Kidney (tissue), 22 donors: ENCODE measurements at places on chromosomes 1 and 21.

GRCh38 chr21:34260277-34261008 is 103.4 kb upstream of the KCNE2 start:
- DNase-seq, result no peak

- no peak for DNase-seq
Measured at GRCh38 chr1:179206812-179207211, 22.7 kb downstream of the ABL2 start.

GRCh38 chr1:207003210-207003609 is 29.3 kb downstream of the C1orf116 start:
- DNase-seq, result no peak

DNA sequence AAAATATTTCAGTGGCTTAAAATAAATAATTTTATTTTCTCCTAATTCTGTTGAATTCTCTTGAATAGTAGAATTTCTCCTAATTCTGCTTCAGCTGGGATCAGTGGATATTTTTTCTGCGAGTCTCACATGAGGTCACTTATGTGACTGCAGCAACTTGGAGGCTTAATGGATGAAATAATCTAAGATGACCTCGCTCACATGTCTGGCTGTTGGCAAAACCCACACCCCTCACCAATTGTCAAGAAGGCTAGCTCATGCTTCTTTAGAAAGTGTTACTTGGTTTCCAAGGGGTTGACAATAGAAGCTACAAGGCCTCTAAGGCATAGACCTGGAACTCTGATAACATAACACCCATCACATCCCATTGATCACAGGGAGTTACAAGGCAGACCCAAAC is 156.9 kb upstream of the DPYD start:
- no peak for DNase-seq

GRCh38 chr1:202018468-202019234 is 8.3 kb downstream of the ELF3 start:
- peak; percentile 53 for DNase-seq

- DNase-seq, result no peak
Measured at GRCh38 chr21:42746240-42746592, 92.8 kb downstream of the PDE9A start.

- DNase-seq, result peak; percentile 49
Measured at GRCh38 chr21:26140164-26140579, 30.4 kb downstream of the APP start.

- DNase-seq, result no peak
Measured at GRCh38 chr21:40118527-40118926, 251.3 kb downstream of the PCP4 start.

- no peak for DNase-seq
Measured at GRCh38 chr21:46465651-46466050, 7.0 kb downstream of the DIP2A start.

DNA sequence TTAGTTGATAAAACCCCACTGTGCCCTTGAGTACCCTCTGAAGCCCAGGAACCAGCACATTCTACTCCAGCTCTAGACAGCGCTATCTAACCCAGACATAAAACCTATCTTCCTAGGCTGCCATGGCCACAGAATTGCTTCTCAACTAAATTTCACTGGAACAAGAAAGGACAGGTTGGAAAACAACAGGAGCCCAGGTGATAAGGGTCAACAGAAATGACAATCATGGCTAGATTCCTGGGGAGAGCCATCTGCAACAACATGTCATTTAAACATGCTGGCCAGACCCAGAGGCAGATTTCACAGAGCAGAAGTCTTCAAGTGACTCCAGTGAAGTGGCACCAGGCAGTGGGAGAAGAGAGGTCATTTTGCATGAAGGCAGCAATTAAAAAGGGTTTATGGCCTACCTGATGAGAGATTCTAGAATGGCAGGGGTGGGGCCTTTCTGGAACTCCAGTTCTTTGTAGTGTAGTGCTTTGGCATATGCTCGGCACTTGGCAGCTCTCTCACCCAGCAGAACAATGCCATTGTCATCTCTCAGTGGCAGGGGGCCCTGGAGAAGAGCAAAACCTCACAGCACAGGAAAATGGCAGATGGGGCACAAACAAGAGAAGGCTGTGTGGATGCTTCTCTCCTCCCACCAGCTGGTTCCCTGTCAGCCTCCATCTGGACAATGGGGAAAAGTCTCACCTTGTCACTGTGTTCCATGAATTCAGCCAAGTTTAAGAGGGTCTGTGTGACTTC is 9.9 kb downstream of the ANGPTL7 start:
- DNase-seq, result no peak

GRCh38 chr1:41672641-41673361 is 188.3 kb upstream of the EDN2 start:
- no peak for DNase-seq

GRCh38 chr1:94304553-94304952 is 67.2 kb upstream of the ARHGAP29 start:
- DNase-seq, result no peak

GRCh38 chr1:42851420-42851819 is 5.0 kb downstream of the ZNF691 start:
- DNase-seq, result no peak
